H9 (cell line): ENCODE measurements at places on chromosomes 3 and 15. TPM values are rescaled to one million over a fixed set of nuclear protein-coding genes. Genes with fewer than 3 reads are reported as not detected.

PIK3R4 gene
- 28.6 and 37.0 TPM in 2 replicates for total RNA-seq

ITIH1 gene
- not detected in 2 replicates for total RNA-seq

GRCh38 chr3:18389108-18389733 lies 35.9 kb downstream of the SATB1 start:
- DNase-seq = no peak

DNA sequence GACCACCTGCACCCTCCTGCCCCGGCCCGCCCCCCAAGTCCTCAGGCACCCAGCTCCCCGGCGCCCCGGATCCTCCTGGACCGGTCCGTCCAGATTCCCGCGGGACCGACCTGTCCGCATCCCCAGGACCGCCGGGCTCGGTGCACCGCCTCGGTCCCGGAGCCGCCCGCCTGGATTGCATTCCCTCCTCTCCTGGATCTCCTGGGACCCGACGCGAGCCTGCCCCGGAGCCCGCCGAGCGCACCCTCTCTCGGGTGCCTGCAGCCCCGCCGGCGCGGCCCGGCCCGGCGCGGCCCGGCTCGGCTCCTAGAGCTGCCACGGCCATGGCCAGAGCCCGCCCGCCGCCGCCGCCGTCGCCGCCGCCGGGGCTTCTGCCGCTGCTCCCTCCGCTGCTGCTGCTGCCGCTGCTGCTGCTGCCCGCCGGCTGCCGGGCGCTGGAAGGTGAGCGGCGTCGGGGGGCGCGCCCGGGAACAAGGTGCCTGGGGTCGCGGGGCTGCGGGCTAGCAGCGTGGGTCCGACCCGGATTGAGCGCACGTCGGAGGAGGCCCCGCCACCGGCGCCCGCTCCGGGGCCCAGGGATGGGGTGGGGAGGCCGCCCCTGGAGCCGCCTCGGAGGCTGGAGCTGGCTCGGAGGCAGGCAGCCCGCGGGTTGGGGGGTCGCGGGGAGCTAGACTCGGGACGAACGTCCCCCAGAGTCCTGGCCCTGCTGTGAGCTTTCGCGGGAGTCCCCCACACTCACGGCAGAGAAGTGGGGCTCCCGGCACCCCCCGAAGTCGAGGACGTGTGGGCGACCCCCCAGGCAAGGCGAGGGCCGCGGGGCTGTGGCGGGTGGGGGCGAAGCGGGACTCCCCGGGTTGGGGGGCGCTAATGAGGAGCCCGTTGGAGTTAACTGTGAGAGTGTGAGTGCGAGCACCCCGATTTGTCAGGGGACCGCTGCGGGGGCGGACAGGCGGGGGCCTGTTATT lies 610 bp downstream of the EPHB3 start:
- no peak for DNase-seq

DNA sequence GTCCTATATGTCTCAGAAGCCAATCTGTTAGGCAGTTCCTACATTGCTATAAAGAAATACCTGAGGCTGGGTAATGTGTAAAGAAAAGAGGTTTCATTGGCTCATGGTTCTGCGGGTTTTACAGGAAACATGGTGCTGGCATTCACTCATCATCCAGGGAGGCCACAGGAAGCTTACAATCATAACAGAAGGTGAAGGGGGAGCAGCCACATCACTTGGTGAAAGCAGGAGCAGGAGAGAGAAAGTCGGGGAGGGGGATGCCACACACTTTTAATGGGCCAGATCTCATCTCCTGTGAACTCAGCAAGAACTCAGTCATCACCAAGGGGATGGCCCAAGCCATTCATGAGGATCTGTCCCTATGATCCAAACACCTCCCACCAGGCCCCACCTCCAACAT lies 9.1 kb downstream of the SLC49A4 start:
- no peak for DNase-seq

- no peak for DNase-seq
Observed at GRCh38 chr3:188832961-188833721, 338.6 kb upstream of the TPRG1 start.

DNA sequence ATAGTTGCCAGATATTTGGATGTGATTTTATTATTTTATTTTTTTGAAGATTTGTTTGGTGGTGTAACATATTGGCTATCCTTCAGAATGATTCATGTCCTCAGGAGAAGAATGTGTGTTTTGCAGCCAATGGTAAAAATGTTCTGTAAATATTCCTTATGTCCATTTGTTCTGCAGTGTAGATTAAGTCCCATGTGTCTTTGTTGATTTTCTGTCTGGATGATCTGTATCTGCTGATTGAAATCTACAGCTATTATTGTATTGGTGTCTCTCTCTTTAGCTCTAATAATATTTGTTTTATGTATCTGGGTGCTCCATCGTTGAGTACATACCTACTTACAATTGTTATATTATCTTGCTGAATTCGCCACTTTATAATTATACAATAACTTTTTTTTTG lies 1641.7 kb downstream of the OTOL1 start:
- DNase-seq = no peak

- DNase-seq = no peak
Observed at GRCh38 chr3:64398476-64398875, 173.2 kb upstream of the PRICKLE2 start.

SLC15A2 gene
- total RNA-seq = 2.3 and 2.4 TPM in 2 replicates

- DNase-seq = no peak
Observed at GRCh38 chr3:60887574-60887973, 363.7 kb downstream of the FHIT start.

- no peak for DNase-seq
Observed at GRCh38 chr3:157261000-157261399, 101.1 kb upstream of the CCNL1 start.

PARP15 gene
- total RNA-seq = 0.18 and 0.24 TPM in 2 replicates

- DNase-seq = no peak
Observed at GRCh38 chr3:29497282-29497681, 216.4 kb downstream of the RBMS3 start.

- no peak for DNase-seq
Observed at GRCh38 chr3:67601919-67602608, 52.3 kb downstream of the SUCLG2 start.

GRCh38 chr3:129658110-129658843 lies 51.8 kb upstream of the PLXND1 start:
- DNase-seq = no peak

DNA sequence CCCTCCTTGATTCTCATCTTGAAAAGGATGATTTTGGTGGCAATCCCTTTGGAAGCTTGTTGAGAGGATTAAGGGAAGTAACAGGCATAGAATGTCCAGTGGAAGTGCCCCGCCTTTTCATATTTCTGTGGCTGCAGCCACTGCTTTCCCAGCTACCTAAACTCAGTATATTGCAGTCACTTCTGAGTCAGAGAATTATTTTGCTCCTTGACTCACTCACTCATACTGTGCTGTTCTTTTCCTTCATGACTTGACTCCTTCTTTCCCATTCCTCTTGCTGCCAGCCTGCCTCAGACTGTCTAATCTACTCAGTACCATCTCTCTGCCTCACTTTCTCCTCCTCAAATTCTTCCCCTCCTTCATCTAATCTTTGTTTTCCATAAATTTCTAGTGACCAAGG lies 26.5 kb upstream of the POLR2M start:
- DNase-seq = no peak

- no peak for DNase-seq
Observed at GRCh38 chr3:17759901-17760300, 17.5 kb upstream of the TBC1D5 start.

DNA sequence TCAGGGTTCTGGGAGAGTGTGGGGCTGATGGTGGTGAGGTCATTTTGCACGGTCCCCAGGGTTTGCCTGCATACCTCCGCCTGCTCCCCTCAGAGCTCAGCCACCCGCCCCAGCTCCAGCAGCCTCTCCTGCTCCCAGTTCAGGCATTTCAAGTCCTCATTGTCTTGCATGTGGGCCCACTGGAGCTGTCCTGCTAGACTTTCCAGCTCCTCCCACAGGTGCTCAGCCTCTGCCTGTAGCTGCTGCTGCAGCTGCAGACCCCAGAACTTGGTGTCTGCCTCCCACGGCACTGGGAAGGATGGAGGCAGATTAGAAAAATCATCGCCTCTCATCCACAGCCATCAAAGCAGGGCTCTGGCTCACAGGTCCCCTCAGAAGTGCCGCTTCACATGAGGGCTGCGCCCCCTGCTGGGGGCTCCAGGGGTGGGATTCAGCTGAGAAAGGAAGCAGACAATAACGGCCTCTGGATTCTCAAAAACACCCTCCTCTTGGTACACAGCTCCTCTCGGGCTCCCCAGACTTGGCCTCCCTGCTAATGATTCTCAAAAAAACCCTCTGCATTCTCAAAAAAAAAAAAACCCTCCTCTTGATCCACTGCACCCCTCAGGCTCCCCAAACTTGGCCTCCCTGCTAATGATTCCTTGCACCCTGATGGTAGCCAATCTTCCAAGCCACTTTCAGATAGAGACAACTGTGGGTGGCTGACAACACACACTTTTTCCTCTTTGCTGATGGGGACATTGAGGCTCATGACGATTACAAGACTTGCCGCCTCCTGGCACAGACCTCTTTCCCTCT lies 89.3 kb upstream of the C2CD4B start:
- DNase-seq = peak; percentile 82

GRCh38 chr15:84973492-84974460 lies 7.9 kb upstream of the PDE8A start:
- no peak for DNase-seq

- DNase-seq = no peak
Observed at GRCh38 chr3:66602691-66603090, 101.9 kb upstream of the LRIG1 start.

DNA sequence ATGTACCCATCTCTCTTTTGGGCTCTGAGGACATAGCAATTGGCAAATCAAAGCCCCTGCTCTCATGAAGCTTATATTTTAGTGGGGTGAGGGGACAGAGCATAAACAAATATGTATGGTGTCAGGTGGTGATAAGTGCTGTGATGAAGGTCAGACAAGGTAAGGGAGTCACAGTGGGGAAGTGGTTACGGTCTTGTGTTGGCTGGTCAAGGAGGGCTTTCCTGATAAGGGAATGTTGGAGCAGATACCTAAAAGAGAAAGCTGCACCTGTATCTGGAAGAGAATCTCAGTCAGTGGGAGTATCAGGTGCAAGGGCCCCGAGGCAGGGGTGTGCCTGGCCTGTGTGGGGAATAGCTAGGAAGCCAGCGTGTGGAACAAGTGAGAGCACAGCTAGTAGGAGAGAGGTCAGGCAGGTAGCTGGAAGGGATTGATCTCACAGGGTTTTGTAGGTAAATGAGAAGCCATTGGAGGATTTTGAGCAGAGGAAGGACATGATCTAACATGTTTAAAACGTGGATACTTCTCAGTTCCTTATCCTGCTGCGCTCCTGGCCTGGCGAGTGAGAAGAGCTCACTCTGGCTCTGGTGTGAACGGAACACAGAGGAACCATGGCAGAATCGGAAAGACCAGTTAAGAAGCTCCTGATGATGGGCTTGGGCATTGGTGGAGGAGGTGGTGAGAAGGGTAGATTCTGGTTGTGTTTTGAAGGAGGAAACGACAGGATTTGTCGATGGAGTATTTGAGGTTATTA lies 35.5 kb downstream of the MRAS start:
- no peak for DNase-seq

- DNase-seq = peak; percentile 10
Observed at GRCh38 chr15:92579486-92579885, 76.1 kb downstream of the FAM174B start.

GRCh38 chr3:168425936-168426595 lies 330.3 kb upstream of the GOLIM4 start:
- DNase-seq = no peak

GRCh38 chr3:121467085-121467484 lies 78.7 kb downstream of the POLQ start:
- no peak for DNase-seq

GRCh38 chr3:197701841-197702240 lies 34.9 kb downstream of the RUBCN start:
- DNase-seq = no peak

DNA sequence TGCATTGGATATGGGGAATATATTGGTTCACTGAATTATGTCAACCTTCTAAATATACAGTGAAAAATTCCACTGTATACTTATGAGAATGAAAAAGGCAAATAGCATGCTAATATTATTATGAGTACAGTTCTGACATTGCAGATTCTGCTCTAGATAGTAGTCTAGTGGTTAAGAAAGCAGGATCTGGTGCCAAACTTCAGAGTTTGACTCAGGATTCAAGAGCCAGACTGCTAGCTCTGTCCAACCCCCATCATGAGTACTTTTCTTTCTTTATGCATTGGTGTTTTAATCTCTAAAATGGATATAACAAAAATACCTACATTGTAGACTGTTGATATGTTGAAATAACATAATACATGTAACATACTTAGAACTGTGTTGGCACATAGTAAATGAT lies 57.3 kb upstream of the PLSCR4 start:
- DNase-seq = no peak

ERC2 gene
- 15.4 and 15.5 TPM in 2 replicates for total RNA-seq

GRCh38 chr3:152519376-152519775 lies 250.6 kb downstream of the MBNL1 start:
- DNase-seq = no peak

DNA sequence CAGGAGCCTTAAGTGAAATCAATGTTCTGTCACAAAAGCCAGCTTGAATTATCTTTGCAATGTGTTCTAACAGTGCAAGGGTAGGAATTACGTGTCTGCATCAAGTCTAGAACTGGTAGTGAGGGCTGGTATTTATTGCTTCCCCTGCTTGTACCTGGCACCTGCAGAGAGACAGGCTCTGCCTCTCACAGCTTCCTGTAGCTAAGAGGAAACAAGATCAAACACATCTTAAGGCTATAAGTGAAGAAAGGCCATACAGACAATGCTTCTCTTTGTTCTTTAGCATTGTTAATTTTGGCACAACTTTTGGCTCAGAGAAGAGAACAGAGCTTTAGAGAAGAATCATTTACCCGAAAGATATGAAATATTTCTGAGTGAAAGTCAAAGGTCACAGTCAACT lies 479.9 kb downstream of the GRM7 start:
- DNase-seq = no peak

PATL2 gene
- total RNA-seq = 0.46 and 0.55 TPM in 2 replicates

DNA sequence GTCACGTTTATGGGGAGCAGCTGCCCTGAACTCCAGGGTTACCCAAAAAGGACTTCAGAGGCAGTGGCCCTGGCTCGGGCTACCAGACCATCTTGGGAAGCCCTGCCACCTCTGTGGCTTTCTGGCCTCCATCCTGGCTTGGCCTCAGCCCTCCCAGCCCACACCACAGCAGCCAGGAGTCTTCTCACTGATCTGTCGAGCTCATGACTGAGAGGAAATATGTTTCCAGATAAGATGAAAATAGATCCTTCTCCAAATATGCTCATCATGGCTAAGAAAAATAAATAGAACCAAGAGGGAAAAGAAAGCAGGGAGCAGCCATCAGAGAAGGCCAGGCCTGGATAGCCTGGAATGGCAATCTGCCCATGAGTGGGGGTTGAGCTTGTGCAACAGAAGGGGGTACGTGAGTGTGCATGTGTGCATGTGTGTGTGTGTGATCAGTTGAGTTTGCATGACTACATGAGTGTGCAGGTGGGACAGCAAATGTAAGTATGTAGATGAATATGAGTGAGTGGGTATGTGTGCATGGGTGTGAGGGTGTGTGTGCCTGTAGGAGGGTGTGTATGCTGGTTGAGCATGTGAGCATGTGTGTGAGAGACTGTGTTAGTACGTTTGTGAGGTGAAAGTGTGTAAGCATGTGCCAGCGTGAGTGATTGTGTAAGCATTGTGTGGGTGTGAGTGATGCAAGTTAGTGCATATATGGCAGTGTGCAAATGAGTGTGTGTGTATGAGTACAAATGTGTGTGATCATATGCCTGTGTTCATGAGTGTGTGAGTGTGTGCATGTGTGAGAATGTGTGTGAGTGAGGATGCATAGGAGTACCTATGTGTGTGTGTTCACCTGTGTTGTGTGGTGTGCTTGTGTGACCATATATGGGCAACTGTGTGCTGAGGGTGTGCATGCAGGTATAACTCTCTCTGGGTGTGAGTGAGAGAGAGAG lies 9.9 kb upstream of the RFT1 start:
- DNase-seq = no peak
